Choroid plexus epithelial cell (primary cell): ENCODE measurements at places on chromosomes 3 and 15.

GRCh38 chr15:64877435-64877834, 34.3 kb upstream of the ANKDD1A start:
- peak; percentile 40 for DNase-seq

DNA sequence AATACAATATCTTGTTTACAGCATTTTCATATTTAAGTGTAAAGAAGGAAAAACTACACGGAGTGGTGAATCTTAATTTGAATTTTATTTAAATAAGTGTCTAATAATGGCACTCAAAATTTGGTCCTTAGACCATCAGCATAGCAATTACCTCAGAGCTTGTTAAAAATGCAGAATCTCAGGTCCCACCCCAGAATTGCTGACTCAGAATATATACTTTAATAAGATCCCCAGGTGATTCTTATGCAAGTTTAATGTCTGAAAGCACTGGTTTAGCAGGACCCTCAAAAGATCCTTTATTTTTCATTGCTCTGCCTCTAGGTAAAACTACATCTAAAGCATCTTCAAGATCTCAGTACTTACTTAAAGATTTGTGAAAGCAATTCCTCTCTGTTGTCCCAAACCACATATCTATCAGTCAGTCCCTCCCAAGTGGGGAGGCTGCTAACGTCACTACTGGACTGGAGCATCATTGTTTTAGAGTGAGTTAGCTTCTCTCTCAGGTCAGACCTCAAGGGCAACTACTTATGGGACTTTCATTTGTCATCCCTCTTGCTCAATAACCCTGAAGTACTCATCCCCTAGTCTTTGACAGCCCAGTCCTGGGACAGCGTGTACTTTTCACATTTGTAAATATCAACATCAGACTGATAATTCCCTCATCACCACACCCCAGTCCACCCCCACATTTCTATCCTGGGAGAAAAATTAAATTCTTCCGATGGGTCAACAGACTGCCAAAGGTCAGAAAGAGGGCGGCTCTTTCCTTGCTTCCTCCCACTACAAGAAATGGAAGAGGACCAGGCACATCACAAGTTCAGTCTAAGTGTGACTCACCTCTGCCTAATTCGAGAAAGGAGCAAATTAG, 76.7 kb downstream of the CBLB start:
- DNase-seq = peak; percentile 99

GRCh38 chr15:79620112-79620857, 188.1 kb downstream of the MINAR1 start:
- peak; percentile 60 for DNase-seq

DNA sequence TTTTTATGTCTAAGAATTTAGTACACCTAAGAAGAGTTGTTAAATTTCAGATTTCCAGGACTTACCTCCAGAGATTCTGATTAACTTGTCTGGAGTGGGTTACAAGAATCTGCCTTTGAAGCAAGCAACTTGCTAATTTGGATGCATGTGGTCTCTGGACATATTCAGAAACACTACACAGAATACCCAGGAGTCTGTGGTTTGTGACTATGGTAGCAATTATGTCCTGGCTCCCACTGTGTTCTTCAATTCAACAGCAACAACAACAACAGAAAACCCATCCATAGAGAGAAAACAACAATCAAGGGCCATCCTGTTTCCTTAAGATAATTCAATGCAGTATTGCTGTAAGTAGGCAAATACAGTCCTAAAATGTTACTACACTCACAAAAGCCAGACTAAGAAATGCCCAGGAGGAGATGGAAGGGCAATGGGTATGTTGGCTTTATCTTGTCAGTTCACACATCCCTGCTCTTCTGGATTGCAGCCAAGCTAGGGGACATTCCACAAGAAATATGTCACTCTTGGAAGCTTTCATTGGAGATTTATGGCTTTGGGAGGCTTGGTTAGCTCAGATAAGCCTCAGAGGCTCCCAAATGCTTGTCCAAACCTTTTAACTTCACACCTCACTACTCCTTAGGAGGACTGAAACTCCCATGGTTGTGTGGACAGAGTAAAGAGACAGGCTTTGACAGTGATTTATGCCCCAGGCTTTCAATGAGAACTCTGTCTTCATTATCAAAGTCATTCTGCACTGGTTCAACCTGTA, 99.4 kb upstream of the MRPL3 start:
- DNase-seq = no peak

GRCh38 chr3:71690341-71690841, 34.8 kb downstream of the EIF4E3 start:
- DNase-seq = peak; percentile 79

DNA sequence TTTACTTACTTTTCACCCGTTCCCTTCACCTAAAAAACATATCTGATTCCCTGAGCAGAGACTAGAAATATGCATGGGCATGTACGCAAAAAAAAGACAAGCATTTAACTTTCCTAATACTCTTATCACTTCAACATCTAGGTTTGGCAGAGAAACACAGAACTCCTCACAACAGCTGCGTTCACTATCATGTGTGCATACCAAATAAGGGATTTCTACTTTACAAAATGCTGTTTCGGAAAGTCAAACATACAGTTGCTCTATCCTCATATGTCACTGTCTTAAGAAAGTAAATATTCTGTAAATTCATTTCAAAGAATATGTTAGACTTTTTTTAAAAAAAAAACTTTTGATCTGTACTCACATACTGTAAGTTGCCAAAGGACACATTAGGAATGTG, 65.1 kb upstream of the CBLB start:
- DNase-seq = peak; percentile 87

- DNase-seq = no peak
These were observed 324.0 kb downstream of the TBL1XR1 start for GRCh38 chr3:176873261-176873660.

DNA sequence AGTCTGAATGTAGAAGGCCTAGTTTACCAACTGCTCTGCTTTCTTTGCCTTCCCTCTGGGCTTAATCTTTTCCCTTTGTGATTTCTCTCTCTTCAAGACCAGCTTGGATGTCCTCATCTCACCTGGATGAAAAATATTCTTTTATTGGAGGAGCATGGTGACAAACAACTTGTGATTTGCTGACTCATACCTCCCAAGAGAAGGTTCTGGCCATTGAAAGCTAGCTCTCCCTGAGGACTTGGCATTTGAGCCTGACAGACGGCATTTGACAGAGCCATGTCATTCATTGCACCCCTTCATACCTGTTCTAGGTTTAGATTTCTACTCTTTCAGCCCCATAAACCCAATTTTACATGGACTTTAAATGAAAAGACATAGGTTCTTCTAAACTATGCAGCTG, 33.3 kb downstream of the ATG7 start:
- DNase-seq = peak; percentile 39

DNA sequence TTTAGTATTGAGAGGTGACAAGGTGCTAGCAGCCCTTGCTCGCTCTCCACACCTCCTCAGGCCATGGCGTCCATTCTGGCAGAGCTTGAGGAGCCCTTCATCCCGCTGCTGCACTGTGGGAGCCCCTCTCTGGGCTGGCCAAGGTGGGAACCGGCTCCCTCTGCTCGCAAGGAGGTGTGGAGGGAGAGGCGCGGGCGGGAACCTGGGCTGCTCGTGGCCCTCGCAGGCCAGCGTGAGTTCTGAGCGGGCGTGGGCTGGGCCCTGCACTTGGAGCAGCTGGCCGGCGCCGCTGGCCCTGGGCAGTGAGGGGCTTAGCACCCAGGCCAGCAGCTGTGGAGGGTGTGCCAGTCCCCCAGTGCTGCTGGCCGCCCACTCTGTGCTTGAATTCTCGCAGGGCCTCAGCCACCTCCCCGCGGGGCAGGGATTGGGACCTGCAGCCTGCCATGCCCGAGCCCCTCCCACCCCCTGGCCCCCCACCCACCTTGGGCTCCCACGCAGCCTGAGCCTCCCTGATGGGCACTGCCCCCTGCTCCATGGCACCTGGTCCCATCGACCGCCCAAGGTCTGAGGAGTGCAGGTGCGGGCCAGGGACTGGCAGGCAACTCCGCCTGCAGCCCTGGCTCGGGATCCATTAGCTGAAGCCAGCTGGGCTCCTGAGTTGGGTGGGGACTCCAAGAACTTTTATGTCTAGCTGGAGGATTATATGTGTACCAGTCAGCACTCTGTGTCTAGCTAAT, 785.2 kb downstream of the DIPK2A start:
- no peak for DNase-seq

DNA sequence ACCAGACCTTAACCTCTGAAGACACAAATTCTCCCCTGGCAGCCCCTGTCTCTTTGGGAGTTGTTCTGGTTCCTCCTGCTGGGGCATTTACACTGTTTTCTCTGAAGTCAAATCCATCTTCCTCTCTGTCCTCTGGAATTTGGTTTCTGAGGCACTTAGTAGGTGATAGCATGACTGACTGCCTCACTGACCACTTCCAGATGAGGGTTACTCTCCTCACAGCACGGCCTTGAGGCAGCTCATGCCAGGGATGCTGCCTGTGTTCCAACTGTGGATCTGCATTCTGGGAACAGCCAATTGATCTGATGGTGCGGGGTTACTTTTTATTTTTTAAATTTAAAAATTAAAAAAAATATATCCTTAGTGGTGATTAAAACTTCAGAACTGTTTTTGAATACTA, 140.9 kb upstream of the ROPN1 start:
- no peak for DNase-seq

DNA sequence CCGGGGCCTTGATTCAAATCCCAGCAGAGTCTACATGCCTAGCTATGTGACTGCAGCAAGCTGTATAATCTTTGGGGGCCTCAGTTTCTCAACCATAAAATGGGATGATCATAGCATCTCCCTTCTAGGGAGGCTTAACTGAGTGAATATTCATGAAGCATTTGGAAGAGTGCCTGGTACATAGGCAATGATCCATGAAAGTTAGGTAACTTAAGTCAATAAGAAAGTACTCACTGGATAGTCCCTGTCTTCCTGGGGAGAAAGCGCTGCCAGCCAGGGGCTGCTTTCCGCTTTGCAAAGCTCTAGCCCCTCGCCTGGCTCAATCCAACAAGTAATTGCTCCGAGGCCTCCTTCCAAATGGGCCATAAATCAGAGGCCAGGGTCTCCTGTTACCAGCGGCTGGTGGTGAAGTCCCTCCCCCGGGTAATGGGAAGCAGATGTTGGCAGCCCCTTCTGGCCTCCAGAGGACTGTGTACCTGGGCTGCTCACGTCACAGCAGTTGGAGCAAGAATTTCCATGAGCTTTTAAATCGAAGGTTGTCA, 521.9 kb upstream of the PROK2 start:
- DNase-seq = peak; percentile 49

DNA sequence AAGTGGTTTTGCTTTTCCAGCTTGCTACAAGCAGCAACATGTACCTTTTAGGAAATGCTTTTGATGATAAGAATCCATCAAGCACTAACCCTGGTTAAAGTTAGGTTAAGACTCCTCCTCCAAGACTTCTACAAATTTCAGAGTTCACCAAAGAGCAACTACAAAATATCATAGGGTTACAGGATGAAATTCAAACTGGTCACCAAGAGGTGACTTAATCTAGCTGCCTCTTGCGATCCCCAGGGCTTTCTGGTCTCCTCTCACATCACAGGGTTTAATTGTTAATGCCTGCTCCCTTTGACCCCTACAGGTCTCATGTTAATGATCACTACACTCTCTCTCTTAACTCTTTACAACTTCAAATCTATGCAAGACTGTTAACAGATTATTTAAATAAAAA, 66.5 kb downstream of the DPH6 start:
- no peak for DNase-seq
